Cardiac muscle cell (in vitro differentiated cells and primary cell): ENCODE measurements at places on chromosomes 2 and 18.

DNA sequence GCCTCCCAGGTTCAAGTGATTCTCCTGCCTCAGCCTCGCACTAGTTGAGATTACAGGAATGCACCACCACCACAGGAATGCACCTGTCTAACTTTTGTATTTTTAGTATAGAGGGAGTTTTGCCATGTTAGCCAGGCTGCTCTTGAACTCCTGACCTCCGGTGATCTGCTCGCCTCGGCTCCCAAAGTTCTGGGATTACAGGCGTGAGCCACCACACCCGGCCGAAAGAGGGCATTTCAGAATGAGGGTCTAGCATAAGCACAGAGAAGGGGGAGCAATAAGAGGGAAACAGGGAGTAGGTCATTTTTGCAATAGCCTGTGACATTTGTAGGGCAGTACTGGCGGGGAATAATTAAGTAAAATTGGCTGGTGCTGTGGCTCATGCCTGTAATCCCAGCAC is 1.9 kb upstream of the SPAST start:
- DNase-seq: no peak

GRCh38 chr2:27091746-27092695 is 5.4 kb downstream of the KHK start:
- DNase-seq: no peak

DNA sequence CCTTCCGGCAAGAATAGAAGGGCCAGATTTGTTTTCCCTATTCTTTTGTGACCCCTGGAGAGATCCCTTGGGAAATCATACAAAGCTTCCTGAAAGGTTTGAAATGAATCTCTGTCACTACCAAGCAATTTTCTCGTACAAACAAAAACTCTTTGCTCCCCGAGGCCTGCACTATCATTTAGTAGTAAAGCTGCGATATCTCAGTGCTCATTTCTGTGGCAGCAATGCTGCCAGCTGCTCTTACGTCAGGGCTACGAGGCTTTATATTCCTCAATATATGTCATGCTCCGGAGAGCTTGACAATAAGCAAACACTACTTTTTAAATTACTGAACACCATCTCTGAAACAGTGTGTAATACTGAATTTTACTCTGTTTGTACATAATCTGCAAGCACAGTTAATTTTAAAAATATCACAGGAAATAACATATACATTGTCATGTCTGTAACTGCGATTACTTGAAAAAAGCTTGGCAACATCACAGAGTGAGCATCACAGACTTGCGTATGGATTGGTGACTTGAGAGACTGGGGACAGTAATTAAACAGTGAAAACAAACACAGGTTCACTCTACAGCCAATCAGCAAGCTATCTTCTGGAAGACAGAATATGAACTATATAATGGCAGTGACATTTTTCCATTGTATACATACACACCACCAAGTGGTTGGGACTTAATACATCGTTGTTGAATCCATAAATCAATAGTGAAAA is 403.3 kb upstream of the NETO1 start:
- no peak for DNase-seq

DNA sequence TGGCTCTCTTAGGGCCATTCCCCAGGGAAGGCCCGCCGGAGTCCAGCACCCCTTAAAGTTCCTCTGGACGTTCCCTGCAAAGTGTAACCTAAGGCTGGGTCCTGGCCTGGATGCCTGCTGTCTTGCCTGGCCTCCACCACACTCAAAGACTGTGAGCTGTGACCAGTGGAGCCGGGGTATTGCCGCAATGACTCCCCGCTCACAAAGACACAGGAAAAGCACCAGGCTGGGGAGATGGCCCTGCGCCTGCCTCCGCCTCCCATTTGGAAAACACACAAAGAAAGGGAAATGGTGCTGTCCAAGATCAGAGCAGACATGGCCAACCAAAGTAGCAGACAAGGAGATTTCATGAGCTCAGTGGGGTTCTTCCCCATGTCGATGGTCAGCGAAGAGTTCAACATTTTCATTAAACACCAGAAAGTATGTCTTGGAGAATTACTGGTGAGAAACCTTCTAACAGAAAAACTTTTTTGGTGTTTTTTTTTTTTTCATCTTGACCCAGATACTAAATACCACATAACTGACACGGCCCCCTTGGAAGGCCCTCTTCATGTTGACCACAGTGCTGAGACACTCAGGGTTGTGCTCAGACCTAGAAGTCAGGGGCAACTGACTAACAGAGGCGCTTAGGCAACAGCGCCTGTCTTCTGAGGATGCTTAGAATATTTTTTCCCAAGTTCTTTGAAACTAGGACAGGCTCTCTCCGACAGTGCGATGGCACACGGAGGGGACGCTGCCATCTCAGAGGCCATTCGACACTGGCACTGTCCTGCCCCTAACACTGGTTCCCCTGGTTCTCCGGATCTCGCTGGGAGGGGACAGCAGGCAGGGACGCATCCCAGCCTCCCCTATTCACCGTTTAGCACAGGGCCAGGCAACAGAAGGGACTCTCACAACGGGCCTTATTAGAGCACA is 226.4 kb upstream of the ID2 start:
- no peak for DNase-seq

DNA sequence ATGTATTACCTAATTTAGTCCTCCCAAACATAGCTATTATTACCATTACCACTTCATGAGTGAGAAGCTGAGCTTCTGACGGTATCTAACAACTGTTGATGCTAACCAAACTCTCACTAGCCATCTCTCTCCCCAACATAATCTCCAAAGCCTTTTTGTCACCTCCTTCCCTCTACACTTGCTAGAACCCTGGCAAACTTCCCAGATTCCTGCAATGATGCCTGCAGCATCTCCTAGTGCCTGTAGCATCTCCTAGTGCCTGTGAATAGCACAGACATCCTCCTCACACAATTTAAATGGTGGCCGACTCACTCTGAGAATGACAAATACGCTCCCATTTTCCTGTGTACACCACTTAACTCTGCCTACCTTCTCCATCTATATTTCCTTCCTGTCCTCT is 126.7 kb downstream of the STK39 start:
- no peak for DNase-seq

GRCh38 chr2:159755788-159756187 is 42.2 kb downstream of the CD302 start:
- DNase-seq: peak; percentile 2

- peak; percentile 43 for DNase-seq
Observed at GRCh38 chr2:9336241-9336575, 87.1 kb downstream of the ITGB1BP1 start.

GRCh38 chr18:26493021-26493420 is 55.3 kb downstream of the KCTD1 start:
- peak; percentile 22 for DNase-seq

GRCh38 chr2:144215207-144215606 is 304.7 kb downstream of the ZEB2 start:
- DNase-seq: no peak

GRCh38 chr2:19350678-19351401 is 7.6 kb downstream of the OSR1 start:
- no peak for DNase-seq

DNA sequence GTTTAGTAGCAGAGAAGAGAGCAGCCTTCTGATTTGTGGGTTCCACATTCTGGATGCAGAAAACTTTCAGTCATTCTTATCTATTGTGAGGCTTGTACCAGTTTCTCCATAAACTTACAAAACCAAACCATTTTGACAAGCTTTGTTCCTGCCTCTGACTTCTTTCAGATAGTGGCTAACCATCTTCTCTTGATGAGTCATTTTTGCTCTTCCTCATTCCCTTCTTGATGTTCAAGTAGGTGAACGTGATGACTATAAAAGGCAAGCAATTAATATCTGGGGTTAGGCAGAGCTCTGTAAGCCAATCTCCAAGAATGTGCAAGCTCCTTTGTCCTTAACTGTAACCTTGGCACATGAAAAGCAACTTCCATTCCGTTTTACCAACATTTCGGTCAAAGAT is 2083.1 kb upstream of the PIK3C3 start:
- DNase-seq: peak; percentile 3

GRCh38 chr2:197873293-197873701 is 68.9 kb downstream of the PLCL1 start:
- peak; percentile 48 for DNase-seq

GRCh38 chr2:225137971-225138370 is 95.7 kb upstream of the DOCK10 start:
- DNase-seq: no peak

DNA sequence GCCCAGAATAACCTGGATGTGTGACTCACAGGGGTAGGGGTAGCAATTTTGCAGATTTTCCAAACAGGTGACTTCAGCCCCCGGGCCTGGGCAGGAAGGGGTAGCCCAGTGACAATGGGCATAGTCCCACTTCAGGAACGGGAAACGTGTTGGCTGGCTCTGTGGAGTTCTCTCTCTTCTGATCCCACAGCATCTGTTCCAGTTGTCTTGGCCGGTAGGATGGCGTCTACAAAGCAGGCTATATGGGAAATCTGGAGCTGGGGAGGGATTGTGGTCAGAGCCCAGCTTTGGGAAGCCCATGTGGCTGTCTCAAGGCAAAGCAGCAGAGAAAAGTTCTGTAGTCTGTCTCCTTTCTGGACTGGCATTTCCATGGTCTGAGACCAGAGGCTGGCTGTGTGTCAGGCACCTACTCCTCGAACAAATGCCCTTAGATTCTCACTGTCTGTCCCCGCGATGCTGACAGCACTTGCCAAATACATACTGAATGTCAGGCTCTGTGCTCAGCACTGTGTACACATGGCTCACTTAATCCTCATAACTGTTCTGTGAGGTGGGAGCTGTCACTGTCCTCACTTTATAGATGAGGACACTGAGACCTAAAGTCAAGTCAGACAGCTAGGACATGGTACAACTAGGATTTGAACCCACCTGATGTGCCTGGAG is 17.9 kb upstream of the TMEM214 start:
- DNase-seq: no peak

DNA sequence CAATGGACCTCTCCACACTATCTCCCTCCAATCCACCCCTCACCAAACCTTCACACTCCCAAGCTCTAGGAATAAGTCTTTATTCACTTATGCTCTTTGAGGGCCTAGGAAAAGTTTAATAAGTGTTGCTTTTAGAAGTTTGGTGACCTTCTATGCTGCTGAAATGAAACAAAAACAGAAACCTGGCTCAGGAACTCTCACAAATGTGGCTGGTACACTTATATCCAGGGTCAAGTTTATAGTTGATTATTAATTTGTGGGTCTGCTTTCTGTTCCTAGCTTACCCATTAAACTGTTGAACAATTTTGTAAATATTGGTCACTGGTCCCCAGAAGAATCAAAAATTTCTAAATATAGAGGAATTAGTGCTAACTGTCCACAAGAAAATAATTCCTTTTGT is 14.2 kb upstream of the ANKRD44 start:
- no peak for DNase-seq

DNA sequence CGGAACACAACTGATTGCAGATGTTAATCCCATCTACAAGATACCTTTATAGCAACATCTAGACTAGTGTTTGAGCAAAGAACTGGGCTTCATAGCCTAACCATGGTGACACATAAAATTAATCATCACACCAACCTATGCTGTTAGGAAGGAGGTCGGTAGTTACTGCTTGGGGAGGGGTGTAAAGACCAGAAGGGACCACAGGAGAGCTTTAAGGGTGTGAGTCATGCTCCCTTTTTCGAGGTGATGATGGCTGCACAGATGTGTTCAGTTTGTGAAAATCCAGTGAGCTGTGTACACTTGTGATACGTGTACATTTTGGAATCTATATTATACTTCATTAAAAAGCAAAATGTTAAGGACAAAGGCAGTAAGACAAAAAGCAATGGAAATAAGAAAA is 4.6 kb upstream of the SEH1L start:
- DNase-seq: no peak

GRCh38 chr2:216108967-216109921 is at the start of gene XRCC5:
XRCC5 (plus strand) TSS chr2:216109348; CDS start chr2:216109437, 89 bp downstream.
- peak; percentile 98 for DNase-seq

DNA sequence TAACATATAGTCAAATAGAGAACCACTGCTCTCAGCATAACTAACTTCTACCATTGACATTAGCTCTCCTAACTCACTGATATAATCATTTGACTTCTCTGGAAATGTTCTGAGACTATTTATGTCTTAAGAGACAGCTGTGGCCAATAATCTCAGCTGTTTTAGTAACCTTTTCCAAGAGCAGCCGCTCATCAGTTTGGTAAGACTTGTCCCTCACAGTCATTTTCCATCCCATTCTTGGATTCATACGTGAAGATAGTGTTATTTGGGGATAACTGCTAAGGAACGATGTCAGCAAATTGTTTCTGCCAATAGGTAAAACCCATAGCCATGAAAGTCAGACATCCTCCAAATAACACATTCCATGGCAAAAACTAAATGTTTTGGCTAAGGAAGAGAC is 127.8 kb downstream of the LNPK start:
- DNase-seq: no peak

DNA sequence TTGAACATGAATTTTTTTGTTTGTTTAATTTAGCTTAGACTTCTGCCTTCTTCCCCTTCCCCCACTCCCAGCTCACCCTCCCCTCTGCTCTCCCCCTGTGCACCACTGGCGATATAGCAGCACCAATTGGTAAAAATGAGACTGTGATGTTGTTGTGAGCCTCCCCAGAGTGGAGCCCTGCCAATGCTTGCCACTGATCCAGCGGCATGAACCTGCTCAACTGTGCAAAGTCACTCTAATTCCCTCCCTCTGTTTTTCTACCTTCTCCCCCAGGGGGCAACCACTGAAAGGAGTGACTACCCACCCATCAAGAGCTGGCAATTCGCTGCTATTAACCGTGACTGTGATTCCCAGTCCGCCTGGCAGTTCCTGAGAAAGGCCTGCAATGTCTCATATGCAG is 30.2 kb downstream of the KLHL14 start:
- no peak for DNase-seq

- DNase-seq: no peak
Observed at GRCh38 chr2:22893761-22894517, 491.0 kb upstream of the KLHL29 start.

- DNase-seq: no peak
Observed at GRCh38 chr2:149894226-149894625, 306.7 kb upstream of the MMADHC start.

- DNase-seq: peak; percentile 72
Observed at GRCh38 chr2:212005085-212005671, 533.4 kb downstream of the ERBB4 start.

DNA sequence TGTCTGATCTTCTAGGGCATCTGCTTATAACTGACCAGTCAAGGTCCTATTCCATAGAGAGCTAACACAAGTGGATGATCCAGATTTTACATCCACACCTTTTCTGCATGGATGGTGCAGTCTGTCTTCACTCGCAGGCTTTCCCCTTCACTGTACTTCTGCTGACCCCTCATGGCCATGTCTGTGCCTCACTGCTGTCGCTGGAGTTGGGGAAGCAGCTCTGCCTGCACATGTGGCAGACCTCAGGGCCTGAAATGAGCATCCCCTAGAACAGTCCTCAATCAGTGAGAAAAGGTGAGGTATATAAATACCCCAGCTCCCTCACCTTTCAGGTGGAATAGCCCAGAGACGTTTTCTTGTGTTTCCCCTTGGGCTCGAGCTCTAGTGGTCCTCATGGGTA is 233.8 kb downstream of the ANKRD36B start:
- no peak for DNase-seq

GRCh38 chr2:190126798-190127197 is 64.3 kb upstream of the MSTN start:
- no peak for DNase-seq
